ENCODE measurements at places on chromosomes 4 and X. TPM values are rescaled to one million over a fixed set of nuclear protein-coding genes. Genes with fewer than 3 reads are reported as not detected.

The AWAT2 gene
- total RNA-seq: not detected

The PI4K2B gene
- 14.8 TPM for total RNA-seq

The ANXA10 gene
- total RNA-seq: not detected

The PAGE1 gene
- total RNA-seq: not detected

The SLC25A14 gene
- 13.8 TPM for total RNA-seq

The SHROOM2 gene
- total RNA-seq: not detected

The ARHGAP24 gene
- 155 TPM for total RNA-seq

The HPGD gene
- 0.07 TPM for total RNA-seq

All from activated B cell treated with CpG ODN at 0.5 μM for 24 hours (primary cell).